ENCODE measurements at places on chromosomes 5 and 9.

DNA sequence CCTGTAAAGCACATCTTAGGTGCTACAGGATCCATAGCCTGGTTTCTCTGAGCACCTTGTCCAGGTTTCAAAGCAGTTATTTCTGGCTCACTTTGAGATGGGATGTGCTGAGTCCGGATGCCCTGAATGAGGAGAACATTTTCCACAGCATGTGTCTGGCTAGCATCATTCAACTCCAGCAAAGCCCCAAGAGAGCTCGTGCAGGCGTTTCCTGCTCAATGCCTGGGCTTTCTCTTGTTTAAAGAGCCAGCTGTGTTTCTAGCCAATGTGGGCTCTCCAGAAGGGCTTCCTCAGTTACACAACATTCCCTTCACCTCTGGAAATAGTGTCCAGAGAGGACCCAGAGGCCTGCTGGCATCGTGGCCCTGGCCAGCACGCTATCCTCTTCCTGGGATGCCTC, 411.7 kb downstream of the DMAC1 start:
- DNase-seq: no peak

- no peak for DNase-seq
Observed at GRCh38 chr5:73176250-73176649, 3.3 kb downstream of the TMEM174 start.

DNA sequence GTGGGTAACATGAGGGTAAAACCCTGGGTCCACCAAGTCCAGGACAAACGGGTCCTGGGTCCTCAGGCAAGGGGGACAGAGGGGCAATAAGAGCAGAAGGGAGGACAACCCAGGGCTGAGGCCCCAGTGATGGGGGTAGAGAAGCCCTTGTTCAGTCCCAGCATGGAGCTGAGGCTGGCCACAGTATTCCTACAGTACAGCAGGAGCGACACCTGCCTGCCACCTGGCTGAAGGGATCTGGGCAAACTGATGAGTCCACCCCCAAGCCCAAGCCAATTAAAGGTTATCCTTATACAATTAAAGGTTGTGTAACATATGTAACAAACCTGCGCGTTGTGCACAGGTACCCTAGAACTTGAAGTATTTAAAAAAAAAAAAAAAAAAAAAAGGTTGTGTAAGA, 97.7 kb upstream of the LRRTM2 start:
- no peak for DNase-seq

DNA sequence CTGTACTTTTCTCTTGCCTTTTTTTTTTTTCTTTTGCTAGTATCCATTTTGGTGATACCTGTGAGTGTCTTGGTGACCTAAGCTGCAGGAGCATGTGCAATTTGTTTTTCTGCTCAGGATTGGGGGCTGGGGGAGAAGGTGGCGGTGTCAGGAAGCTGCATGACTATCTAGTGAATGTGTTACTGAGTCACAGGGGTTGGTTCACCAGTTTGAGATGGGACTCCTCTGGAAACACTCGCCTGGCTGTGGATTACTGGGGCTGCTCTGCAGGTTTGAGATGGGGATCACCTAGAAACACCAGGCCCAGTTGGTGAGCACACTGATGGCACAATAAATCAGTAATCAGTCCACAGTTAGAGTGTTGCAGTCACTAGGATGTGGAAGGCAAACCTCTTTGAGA, 447.9 kb downstream of the SPATA31D1 start:
- no peak for DNase-seq

DNA sequence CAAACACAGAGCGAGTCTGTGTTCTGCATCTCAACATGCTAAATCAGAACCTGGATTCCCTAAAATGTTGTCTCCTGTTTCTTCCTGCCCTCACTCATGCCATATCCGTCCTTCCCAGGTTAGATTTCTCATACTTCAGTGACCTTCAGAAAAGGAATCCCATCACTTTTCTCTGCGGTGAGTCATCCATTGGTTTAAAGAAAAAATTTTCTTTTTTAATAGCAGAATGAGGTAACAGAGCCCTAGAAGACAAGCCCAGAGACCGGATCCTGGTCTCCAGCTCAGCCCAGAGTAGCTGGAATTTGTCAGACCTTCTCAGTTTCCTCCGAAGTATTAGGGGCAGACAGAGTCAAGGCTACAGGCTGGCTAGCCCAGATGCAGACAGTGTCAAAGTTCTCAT, 143.2 kb upstream of the DMRT1 start:
- no peak for DNase-seq

DNA sequence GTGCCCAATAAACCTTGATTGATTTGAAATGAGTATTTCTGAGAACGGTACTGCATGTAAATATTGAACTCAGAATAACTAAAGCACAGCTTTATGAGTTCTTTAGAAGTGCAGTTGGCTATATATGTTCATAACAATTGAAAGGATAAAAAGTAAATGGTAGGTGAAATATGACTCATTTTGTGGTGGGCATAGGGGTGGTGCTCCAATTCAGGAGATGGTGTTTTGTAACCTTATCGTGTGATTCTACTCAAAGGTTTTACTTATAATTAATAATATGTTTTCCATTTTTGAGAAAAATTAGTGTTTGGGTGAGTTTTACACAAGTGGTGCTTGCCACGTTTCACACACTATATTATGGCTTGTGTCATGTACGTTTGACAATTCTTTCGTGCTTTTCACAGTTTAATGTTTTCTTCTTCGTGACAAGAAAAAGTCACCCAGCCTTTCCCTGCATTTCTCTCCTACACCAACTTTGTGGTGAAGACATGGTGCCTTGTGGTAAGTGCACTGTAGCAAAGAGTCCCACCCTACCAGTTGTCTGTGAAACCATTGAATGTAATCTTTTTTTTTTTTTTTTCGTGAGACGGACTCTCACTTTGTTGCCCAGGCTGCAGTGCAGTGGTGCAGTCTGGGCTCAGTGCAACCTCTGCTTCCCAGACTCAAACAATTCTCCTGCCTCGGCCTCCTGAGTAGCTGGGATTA, 492.5 kb upstream of the SGCD start:
- no peak for DNase-seq

DNA sequence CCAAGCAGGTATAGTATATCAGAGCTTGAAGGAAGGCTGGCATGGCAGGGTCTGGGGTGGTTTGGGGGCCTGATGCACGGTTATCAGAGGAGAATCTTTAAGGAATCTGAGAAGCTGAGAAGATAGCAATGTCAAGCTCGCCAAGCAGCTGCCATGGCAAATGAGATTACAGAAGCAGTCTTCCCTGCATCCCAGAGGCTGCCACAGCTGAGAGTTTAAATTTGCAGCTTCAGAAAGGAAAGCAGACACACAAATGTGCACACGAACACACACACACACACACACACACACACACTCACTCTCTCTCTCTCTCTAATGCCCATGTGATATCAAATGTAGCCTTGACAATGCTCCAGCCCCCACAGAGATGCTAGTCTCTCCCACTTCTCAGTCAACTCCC, 79.0 kb upstream of the TNC start:
- DNase-seq: no peak

- no peak for DNase-seq
Observed at GRCh38 chr9:71168418-71168817, 47.0 kb upstream of the TRPM3 start.

- DNase-seq: no peak
Observed at GRCh38 chr9:34417734-34418133, 40.6 kb downstream of the FAM219A start.

- DNase-seq: peak; percentile 70
Observed at GRCh38 chr9:122122903-122123632, 30.0 kb upstream of the TTLL11 start.

DNA sequence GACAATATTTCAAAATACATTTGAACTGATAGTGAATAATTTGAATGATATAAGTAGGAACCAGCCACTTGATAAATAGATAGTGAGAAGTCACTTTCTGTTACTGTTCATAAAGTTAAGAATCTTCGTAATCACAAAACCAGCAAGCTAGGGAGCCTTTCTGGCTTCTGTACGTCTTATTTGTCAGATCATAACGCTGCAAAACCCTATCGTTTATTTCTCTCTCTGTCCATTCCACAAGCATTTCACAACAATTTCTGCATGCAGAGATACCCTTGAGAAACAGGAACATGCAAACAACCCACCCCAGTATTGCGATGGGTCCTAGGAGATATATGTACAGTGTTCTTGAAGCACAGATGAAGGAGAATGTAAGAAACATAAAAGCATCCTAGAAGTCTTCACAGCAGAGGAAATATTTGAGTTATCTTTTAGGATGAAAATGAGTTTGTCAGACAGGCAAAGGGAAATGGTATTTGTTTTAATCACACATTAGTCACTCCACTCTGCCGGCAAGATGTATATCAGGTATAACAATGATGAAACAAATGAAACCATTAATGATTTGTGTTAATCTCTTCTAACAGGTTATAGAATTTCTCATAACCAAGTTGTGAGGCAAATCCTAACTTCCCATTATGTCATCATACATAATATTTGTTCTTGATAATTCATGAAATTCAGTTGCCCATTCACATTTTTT, 668.7 kb upstream of the FTMT start:
- DNase-seq: no peak

DNA sequence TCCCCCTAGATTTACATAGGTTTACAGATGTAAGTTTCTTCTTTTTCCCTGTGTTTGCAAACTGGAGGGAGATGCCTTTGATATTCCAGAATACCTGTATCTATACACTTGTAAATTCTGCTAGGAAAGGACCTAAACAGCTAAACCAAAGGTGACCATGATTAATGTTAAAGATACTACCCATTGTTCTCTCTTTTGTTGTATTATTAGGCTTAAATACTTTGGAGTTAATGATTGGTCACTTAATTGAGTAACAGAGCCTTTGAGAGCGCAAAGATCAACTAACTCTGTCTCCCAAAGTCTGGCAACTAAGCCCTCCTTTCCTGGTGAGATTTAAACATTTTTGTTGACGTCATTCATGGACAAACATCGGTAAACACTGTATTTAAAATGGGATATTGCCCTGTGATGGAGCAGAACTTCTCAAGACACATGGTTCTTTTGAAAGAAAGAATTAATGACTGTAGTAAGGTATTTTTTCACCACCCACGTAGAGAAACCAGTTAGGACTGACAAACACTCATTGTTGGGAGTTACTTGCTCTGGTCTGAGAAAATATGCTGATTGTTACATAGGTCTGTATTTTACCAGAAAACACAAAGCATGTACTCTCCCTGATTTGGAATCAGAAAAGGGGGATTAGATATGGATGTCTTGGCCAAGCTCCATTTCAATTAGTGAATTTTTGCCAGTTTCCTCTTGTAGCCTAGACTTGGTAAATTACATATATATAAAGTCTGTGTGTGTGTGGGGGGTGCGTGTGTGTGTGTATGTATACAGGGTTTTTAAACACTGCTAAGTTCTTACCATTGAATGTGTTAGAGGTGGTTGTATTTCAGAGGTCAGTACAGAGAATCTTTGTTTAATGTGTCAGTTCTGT, 4.6 kb downstream of the VCAN start:
- DNase-seq: peak; percentile 12

- DNase-seq: no peak
Observed at GRCh38 chr5:147845618-147846017, 14.1 kb upstream of the SPINK1 start.

- DNase-seq: no peak
Observed at GRCh38 chr5:94031631-94032030, 290.2 kb upstream of the POU5F2 start.

DNA sequence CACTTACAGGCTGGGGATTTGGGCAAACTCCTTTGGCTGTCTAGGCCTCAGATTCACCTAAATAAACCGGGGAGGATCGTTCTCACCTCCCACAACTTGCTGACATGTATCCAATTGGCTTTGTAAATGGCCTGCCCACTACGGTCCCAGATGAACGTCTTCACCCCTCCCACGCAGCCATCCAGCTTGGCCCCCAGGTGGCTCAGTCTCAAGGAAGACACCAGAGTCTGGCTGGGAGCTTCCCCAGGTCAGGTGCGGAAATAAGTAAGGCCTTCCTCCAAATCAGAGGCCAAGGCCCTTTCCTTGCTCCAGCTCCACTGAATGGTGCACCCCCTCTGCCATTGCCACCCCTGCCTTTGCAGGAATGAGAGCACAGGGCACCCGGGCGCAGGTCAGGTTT, 11.4 kb downstream of the CIZ1 start:
- no peak for DNase-seq

DNA sequence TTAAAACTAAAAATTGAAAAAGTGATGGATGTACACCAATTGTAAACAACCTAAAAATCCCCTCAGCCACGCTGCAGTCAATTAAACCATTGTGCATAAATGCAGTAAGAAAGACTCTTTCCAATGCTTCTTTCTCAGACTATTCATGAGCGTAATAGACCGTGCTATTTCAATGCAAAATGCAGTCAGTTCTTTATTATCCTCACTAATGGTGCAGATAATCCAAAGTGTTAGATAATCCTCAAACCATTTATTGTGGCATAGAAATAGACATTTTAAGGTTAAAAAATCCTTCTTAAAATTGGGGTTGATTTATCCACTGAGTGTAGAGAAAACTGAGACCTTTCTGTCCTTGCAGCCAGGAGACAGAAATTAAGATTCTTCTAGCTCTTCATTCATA, 1862.8 kb downstream of the EFNA5 start:
- DNase-seq: no peak

- DNase-seq: no peak
Observed at GRCh38 chr5:138349852-138350562, 2.5 kb upstream of the KDM3B start.

- DNase-seq: no peak
Observed at GRCh38 chr5:66840511-66841013, 244.4 kb downstream of the MAST4 start.

GRCh38 chr9:123089790-123090189, 56.3 kb downstream of the GPR21 start:
- DNase-seq: no peak

GRCh38 chr9:131650254-131650653, 89.6 kb downstream of the RAPGEF1 start:
- no peak for DNase-seq

DNA sequence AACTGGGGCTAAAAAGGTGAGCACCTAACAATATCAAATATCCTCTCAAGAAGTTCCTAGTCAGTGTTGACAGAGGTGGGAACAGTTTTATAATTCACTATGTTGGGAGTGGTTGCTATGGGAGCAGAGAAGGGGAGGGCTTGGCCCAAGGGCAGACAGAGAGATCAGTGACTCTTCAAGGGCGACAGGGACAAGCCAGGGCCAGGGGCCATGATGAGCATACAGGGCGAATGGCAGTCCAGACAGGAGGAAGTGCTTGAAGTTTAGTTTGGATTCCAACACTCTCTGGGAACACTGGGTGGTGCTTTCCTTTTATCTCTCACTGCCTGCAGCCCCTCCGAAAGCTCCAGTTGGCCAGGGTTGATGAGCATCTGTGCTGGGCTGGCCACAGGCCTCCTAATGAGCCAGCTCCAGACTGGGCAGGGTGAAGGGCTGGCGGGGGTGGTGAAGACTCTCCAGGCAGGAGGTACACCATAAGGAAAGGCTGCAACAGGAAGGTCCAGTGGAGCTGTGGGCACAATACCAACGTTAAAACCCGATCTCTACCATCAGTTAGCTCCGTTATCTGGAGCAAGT, 111.3 kb downstream of the TMEM174 start:
- DNase-seq: no peak
